LoVo (cell line): ENCODE measurements at places on chromosomes 4 and X.

DNA sequence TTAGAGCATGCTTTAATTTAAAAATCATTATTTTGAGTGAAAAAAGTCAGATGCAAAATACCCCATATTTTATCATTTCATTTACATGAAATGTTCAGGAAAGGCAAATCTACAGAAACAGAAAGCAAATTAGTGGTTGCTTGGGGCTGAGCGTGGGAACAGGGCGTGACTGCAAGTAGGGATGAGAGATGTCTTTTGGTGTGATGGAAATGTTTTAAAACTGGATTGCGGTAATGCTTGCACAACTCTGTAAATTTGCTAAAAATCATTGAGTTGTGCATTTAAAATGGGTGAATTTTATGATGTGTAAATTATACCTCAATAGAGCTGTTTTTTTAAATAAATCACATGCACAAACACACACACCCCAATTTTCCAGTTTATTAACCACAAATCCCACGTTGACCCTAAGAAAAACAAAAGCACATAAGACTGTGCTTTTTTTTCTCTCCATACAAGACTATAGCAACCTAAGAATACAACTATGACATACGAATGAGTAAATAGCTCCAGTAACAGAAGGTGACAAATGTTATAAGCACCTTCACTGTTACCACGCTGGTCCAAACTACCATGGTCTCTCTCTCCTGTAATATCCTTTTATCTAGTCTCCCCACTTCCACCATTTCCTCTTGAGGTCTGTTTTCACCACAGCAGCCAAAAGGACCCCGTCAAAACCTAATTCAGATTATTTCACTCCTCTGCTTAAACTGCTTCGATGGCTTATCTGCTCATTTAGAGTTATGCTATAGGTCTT lies 37.2 kb downstream of the FRMD7 start:
- no peak for DNase-seq

DNA sequence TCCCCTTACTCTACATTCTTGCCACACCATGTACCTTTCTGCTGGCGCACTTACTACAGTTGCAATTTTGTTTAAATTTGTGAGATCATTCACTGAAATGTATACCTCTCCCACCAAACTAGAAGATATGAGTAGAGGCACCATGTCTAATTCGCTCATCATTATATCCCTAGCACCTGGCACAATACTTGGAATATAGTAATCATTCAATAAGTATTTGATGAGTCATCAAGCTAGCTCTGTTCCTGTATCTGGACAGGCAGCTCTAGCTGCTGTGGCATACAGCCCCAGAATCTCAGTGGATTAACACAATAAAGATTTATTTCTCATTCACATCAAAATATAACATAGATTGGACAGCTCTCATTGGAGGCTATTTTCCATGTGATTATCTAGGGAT lies 245.9 kb downstream of the IDS start:
- DNase-seq: no peak

- DNase-seq: no peak
Observed at GRCh38 chr4:118821590-118822293, 14.2 kb downstream of the SEC24D start.

DNA sequence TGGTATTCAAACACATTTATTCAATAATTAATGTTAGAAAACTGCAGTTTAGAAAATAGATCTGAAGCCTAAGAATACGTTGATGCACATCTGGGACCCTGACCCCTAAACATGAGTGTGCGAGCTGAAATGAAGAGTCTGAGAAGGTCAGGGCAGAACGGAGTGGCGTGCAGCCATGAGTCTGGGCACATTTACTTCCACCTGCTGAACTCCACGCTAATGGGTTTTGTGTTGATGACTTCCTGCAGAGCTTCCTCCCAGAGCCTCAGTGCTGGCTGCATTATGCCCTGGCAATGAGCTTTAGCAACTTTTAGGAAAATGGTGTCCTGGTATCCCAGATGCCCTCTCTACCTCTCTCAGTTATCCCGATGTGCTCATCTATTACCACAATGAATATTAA lies 53.1 kb downstream of the FAM114A1 start:
- no peak for DNase-seq

GRCh38 chr4:24843096-24843495 lies 47.7 kb downstream of the SOD3 start:
- DNase-seq: no peak

GRCh38 chrX:13059637-13060499 lies 15.4 kb upstream of the FAM9C start:
- peak; percentile 7 for DNase-seq

DNA sequence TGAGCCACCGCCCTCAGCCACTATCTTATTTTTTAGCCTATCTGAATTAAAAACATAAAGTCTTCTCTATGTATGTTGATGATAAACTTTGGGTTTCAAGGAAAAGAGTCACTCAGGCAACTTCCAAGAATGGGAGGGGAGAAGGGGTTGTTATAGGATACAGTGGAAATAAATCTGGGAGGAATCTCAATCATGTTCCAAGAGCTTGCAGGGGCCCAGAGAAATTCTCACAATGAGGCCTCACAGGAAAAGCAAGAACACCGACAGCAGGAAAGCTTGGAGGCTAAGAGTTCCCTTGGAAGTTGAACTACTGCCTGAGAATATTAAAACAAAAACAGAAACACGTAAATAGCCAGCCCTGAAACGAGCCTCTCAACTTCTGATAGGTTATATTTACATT lies 384.6 kb upstream of the IGFBP7 start:
- no peak for DNase-seq

DNA sequence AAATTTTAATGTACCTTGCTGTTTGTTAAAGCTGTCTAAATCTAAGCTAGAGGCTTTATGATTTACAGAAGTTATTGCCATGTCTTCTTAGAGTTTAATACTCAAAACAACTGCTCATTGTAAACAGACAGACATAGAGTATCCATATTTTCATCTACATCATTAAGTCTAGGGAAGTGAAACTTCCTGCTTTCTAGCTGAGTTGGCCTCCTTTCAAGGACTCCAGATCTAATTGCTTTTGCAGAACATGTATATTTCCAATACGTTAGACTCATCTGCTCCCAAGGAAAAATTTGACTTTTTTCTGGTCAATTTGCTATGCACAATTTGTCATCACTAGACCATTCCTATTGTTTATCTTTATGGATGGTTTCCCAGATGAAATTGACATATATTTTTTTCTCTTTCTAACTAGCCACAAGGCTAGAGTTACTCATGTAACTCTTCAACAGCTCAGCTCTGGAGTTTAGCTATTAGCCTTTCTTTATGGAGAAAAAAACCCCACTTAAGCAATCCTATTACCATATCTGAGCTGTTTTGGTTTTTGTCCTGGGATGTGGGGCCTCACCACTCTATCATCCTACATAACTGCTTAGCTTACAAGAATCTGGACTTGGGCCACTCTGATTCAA lies 122.9 kb downstream of the PPA2 start:
- DNase-seq: no peak

DNA sequence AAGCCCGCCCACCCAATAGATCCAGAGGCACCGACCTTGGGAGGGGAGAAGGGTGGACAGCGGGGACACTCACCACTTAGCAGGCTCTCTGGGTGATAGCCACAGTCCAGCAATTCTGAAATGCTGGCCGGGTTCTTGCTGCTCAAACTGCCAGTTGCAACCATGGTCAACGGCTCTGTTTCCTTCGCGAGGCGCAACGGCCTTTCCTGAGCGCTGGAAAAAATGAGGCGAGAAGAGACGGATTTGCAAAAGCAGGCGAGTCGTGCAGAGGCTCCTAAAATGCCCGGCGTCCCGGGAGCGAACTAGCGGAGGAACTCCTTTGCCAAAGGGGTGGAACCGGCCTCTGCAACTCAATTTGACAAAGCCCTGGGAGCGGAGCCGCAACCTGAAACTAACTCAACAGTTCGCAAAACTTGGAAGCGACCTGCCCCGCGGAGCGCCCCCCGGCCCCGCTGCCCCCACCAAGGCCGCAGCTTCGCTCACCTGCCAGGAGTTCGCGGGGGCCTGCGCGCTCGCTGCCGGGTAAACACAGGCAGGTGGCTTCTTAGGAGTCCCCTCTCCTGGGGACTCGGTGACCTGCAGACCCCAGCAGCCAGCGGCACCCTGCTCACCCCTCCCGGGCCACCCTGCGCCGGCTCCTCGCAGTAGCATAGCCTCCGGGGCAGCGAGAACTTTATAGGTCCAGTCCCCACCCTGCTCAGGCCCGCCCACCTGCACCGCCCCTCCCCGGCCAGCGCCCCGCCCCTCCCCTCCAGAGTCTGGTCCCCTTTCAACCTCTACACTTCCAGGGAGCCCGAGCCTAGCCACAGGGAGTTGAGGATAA lies at the start of gene DDIT4L:
TSS of gene DDIT4L (minus strand) at position 649 of the 823 bp plus-strand sequence. CDS start at position 164, 485 bp downstream.
- DNase-seq: peak; percentile 50

GRCh38 chrX:148610328-148610698 lies 109.9 kb downstream of the AFF2 start:
- DNase-seq: no peak

DNA sequence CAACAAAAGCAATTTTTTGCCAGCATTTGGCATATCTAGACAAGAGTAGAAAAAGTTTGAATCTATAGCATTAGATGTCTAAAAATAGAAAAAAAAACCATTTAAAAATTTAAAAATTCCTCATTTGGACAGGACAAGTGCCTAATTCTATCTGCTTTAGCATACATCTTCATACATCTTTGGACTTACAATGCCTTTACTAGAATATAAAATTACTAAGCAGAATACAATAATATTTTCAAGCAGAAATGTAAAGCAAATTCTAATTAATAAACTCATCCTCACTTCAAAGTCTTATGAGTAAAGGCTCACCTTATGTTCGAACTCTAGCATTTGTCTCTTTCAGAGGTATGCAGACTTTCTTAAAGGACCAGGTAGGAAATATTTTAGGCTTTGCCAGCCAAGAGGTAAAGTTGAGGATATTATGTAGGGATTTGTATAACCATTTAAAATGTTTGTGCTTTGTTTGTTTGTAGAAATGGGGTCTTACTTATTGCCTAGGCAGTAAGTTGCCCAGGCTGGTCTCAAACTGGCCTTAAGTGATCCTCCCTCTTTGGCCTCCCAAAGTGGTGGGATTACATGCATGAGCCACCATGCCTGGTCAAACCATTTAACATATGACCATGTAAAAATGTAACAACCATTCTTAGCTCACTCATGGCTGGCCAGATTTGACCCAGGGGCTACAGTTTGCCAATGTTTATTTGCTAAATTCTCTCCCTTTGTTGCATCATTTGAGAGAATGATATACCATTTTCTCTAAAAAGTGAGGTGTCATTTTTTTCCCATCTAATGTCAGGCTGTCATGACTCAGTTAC lies 29.1 kb downstream of the UGDH start:
- DNase-seq: no peak

DNA sequence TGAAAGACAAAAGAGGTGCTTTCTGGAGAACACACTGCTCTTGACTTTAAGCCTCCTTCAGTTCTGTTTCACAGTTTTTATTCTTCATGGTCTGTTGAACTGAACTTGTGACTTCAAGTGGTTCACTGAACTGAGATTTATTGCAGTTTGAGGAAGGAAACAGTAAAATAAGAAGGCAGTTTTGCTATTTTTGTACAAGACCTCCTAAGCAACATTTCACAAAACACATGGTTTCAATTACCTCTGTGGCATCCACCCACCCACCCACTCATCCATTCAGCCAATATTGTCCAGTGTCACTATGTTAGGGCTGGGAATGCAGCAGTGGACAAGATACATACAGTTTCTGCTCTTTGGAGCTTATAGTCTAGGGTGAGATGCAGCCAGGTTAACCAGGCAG lies 131.3 kb downstream of the IL1RAPL2 start:
- no peak for DNase-seq

GRCh38 chrX:30489323-30489722 lies 88.2 kb downstream of the TASL start:
- DNase-seq: no peak

DNA sequence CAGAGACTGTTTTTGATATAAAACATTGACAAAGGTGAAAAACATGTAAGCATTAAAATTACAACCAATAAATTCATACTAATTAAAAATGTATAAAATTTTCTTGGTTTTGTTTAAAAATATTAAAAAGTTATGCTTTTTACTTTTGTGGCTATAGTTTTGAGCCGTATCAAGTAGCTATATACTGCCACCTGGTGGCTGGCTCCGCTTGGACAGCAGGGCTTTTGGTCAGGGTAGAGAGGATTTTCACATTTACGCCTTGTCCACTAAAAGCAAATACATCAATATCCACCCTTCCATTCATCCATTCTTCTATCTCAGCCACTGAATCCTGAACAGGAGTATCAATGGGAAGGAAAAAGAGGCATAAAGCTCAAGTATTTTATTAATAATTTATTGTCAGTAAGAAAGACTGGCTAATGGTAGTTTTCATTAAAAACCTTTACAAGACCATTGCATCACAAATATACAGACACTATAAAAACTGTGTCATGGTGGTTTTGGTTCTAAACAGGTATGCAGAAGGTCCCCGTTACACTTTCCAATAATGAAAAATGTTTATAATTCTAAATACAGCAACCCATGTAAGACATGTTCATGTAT lies 32.1 kb upstream of the MTNR1A start:
- DNase-seq: peak; percentile 41

DNA sequence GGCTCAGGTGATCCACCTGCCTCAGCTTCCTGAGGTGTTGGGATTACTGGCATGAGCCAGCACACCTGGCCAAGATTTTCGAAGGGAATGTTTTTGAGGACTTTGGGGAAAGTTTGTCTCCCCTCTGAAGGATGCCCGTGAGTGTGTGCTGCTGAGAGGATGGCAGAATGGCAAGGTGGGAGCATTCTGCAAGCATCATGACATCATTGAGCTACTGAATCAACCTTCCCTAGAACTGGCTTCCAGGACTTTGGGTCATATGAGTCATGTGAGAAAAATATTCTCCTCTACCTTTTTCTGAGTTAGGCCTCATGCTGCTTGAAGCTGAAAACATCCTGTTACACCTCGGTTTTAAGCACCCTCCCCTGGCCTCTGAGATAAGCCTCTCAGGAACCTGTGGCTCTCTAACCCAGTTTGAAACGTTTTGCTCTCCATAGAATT lies 31.0 kb downstream of the TMEM131L start:
- no peak for DNase-seq

GRCh38 chr4:120525106-120525505 lies 397.4 kb downstream of the PRDM5 start:
- DNase-seq: no peak

GRCh38 chr4:40168070-40168469 lies 28.8 kb upstream of the RHOH start:
- no peak for DNase-seq

GRCh38 chrX:14927401-14927800 lies 54.2 kb downstream of the MOSPD2 start:
- no peak for DNase-seq
